ENCODE measurements at places on chromosomes 1 and 21. TPM values are rescaled to one million over a fixed set of nuclear protein-coding genes. Genes with fewer than 3 reads are reported as not detected.

The CAPN9 gene
- total RNA-seq, result 0.20 TPM

The HMCN1 gene
- total RNA-seq, result 1.0 TPM

The RPE65 gene
- 0.13 TPM for total RNA-seq

The ZNF683 gene
- total RNA-seq, result not detected

DNA sequence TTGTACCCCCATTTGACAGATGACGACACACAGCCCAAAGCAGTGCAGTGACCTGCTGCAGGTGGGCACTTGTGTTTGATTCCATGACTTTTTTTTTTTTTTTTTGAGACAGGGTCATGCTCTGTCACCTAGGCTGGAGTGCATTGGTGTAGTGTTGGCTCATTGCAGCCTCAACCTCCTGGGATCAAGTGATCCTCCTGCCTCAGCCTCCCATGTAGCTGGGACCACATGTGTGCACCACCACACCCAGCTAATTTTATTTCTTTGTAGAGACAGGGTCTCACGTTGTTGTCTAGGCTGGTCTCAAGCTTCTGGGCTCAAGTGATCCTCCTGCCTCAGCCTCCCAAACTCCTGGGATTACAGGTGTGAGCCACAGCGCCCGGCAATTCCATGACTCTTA, 14.9 kb upstream of the SYNC start:
- no peak for DNase-seq

DNA sequence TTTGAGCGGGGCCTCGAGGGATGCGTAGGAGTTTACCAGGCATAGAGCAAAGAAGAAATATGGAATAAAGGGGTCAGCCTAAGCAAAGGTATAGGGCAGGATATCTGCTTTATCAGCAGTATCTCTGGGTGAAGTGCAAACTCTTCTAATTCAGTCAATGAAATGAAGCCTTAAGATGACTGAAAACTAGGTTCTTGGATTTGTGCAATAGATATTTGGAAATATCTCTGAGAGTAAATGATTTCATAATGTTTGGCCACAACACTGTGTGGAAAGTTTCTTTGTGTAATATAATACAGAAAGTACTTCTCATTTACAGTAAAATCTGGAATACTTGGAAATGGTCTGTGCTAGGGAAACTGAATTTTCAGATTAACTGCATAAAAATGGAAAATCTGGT, 26.1 kb downstream of the KCNJ15 start:
- DNase-seq, result no peak

GRCh38 chr1:178168536-178168935, 74.6 kb downstream of the RASAL2 start:
- no peak for DNase-seq

GRCh38 chr21:35720208-35720731, 340.1 kb downstream of the SETD4 start:
- no peak for DNase-seq

GRCh38 chr1:211551638-211552460, 27.1 kb downstream of the SLC30A1 start:
- DNase-seq, result no peak

GRCh38 chr1:115922801-115923200, 53.5 kb upstream of the SLC22A15 start:
- no peak for DNase-seq

DNA sequence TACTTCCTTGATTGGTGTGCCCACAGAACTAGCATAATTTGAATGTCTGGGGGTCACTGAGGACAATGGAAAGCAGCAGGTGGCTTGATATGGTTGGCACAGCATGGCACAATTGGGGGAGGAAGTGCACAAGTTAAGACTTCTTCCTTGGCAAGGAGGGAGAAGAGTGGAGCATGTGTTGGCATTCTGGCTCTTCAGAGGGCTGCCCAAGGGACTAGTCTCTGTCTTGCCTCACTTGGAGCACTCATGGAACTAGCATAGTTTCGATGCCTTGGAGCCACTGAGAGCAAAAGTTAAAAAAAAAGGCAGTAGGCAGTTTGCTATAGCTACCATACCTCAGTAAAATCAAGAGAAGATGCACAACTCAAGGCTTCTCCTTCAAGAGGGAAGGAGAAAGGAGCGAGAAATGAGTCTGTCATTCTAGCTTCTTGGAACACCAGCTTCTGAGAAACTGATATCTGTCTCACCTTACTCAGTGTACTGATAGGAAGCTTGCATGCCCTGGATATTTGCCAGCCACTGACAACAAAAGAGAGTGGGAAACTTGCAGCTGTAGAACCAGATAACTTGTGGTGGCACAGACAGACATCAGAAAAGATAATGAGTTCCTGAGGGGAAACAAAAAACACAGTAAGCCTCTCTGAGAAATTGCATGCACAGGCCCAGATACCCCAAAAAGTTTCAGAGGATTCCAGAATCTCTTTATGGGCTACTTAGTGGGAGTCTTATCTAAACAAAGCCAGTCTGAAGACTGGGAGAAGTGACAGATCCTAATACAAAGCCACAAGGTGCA, 207.5 kb upstream of the SAMSN1 start:
- DNase-seq, result no peak

GRCh38 chr1:160646711-160647328, at the start of gene SLAMF1:
SLAMF1 (minus strand) TSS chr1:160647044; CDS start chr1:160646945, 99 bp downstream.
- DNase-seq, result no peak

GRCh38 chr1:231162970-231163829, 1.3 kb downstream of the TRIM67 start:
- no peak for DNase-seq

GRCh38 chr1:55280731-55281130, 65.6 kb upstream of the USP24 start:
- no peak for DNase-seq

GRCh38 chr1:200405264-200405663, 4.6 kb downstream of the ZNF281 start:
- DNase-seq, result no peak

DNA sequence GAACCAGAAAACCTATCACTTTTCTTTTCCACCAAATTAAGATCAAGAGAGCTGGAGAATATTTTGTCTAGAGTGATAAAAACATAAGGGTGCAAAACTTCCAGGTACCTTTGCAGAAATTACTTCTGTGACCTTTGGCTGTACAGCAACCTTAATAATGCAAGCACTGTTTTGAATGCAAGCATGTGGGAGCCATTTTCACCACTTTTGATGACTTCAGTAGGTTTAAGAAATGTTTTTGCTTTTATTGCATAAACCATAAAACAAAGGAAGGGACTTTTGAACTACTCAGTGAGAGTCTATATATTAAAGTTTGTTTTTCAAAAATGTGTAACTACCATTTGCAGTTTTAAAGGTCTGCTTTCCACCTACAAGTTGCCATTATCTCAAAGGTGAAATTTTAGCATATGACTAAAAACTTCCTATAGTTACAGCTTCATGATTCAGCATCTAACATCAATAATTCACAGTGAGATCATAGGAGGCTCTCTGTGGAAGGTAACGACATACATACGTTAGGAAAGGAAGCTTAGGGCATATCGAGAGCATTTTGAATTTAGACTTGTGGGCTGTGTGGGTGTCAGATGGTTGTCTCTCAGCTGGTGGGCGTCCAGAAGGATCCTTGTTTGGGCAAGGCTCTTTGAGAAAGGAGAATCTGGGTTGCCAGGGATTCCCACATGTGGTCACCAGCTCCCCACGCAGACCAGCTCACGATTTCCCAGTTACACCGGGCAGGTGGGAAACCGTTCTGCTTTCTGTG, 1.1 kb upstream of the GADD45A start:
- DNase-seq, result no peak

DNA sequence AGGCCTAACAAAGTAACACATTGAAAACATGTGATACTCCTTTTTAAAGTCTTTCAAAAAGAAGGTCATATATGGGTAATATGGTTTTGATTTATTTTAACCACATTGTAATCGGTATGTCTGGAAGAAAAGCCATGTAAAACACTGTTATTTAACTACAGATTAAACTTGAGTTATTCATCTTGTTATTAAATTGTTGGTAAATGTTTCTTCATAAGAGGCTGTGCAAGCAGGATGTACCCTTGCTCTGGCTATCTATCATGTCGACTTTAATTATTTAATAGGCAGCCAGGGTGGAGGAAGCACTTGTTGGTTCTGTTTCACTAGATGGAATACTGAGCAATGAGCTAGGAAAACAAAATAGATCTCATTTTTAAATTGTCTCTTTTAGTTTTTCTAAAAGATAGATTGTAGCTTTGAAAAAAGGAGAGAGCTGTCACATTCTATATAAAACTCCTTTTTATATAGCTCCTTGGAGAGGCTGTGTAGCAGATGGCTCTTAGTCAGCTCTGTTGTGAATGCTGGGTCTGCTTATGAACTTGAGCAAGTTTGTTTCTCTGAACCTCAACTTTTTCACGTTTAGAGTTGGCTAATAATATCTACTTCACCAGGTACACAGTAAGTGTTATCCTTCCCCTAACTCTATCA, 39.5 kb downstream of the LRRC8B start:
- DNase-seq, result no peak

GRCh38 chr1:25810341-25811299, 9.1 kb upstream of the MTFR1L start:
- DNase-seq, result peak; percentile 95

DNA sequence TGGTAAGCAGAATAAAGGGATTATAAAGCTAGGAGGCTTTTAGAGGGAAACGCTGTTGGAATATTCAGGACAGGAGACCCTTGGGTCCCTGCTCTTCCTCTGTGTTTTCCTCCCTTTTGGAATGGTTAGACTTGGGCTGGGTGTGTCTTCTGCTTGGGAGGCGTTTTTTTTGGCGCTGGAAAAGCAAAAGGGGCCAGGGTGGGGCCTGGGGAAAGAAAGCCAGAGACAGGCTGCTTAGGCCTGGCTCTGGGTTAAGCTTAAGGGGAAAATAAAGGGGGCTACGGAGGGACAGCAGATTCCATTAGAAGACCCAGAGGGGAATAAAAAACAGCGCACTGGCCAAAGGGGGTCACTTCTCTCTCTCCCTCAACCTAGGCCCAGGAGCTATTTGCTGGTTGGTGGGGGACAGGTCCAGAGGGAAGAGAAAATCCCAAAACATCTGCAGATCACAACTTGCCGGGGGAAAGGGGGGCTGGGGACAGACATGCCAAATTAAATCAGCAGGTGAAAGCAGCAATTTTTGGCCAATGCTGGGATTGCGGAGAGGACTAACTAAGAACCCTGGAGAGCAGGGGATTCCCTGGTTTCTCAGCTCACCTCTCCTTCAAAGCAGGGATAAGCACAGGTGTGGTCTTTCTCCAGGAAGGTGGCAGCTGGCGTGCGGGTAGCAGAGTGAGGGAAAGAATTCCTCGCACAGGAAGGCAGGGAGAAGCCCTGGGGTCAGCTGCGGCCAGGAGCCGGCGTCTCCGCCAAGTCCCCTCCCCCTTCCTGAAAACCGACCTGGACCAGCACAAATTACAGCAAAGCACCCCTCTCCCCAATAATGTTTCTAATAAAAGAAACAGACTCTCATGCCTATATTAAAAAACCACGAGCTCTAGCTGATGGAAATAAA, 82.2 kb upstream of the AK4 start:
- DNase-seq, result peak; percentile 90

GRCh38 chr1:207818971-207819451, 67.2 kb downstream of the CD46 start:
- peak; percentile 79 for DNase-seq

DNA sequence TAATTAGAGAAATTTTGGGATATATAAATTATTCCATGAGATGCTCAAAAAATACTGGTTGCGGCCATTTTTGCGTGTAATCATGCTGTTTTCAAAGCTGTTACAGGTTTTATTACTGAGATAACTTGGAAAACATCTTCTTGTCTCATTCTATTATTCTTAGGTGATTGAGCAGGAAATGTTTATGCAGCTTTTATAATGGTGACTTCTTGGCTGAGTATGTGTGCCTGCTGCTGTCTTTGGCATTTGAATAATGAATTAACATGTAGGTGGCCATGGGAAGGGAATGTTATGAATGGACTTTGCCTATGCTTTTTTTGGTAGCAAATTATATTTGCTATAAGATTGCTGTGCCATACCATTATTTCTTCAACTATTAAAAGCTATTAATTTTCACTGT, 52.5 kb downstream of the RASAL2 start:
- DNase-seq, result no peak

GRCh38 chr1:155598842-155599331, 11.1 kb upstream of the MSTO1 start:
- no peak for DNase-seq

DNA sequence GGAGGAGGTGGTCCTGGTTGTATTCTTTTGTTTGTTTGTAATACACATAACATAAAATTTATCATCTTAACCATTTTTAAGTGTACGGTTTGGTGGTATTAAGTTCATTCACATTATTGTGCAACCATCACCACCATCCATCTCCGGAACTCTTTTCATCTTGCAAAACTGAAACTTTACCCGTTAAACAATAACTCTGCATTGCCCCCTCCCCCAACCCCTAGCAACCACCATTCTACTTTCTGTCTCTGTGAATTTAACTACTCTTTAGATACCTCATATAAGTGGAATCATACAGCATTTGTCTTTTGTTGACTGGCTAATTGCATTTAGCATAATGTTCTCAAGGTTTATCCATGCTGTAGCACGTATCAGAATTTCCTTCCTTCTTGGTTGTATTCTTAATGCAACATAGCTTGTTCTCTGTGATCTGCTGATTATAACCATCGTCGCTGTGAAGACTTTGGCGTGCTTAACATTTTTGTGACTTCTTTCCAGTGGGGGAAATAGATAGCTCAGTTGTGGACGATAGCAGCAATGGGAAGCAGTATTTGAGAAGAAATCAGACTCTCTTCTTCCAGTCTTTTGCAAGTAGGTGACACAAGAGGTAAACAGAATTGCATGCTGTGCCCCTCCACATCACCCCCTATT, 117.5 kb upstream of the HOOK1 start:
- no peak for DNase-seq

- no peak for DNase-seq
Measured at GRCh38 chr1:165344198-165344597, 12.3 kb downstream of the LMX1A start.

GRCh38 chr21:32114419-32115035, 164.3 kb downstream of the MIS18A start:
- DNase-seq, result no peak

DNA sequence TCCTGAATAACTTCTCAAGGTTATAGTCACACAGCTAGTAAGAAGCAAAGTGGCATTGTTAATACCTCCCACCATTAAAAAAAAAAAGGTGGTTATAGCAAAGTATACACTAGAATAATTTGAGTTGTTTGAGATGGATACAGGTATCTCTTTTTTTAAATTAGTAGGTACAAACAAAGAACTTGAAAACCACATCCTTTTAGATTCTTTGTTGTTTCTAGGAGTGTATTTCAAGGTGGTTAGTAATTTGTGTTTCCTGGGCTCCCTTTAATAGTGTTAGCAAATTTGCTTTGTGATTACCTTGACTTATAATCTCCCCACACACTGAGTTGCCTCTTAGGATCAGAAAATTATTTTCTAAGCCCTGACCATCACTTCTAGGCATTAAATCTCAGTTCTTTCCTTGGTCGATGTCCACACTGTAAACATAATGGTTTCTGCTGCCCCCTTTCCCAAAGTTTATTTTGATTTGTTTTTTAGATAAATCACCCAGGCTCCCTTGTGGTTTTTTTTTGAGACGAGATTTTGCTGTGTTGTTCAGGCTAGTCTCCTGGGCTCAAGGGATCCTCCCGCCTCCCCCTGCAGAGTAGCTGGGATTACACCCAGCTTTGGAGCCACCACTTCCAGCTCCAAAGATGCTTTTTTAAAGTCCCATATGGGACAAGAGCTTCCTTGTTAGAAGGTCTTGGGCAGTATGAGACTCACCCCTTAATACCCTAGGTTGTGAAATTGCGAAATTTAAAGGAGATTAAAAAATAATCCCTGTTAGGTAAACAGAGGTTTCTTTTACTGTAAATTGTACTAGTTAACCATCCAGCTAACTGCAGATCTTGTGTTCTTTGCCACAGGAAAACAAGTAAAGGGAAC, 6.2 kb downstream of the AKIRIN1 start:
- no peak for DNase-seq

All from lower leg skin (tissue), 4 donors.